GM23248 (cell line): ENCODE measurements at places on chromosomes 5 and 9. TPM values are rescaled to one million over a fixed set of nuclear protein-coding genes. Genes with fewer than 3 reads are reported as not detected.

The GMCL2 gene
- total RNA-seq: not detected in 2 replicates

The RGS3 gene
- 44.5 and 58.0 TPM in 2 replicates for total RNA-seq

The HNRNPA0 gene
- total RNA-seq: 12.2 and 15.0 TPM in 2 replicates

The SERF1A gene
- total RNA-seq: 15.3 and 16.2 TPM in 2 replicates

The PCDHA10 gene
- total RNA-seq: 0.11 and 0.13 TPM in 2 replicates

The F2RL1 gene
- total RNA-seq: 1.4 and 2.7 TPM in 2 replicates

The TRIM36 gene
- total RNA-seq: 0.13 TPM in 1 of 2 replicates, not detected in the other

The ZNF483 gene
- 0.25 and 0.32 TPM in 2 replicates for total RNA-seq

DNA sequence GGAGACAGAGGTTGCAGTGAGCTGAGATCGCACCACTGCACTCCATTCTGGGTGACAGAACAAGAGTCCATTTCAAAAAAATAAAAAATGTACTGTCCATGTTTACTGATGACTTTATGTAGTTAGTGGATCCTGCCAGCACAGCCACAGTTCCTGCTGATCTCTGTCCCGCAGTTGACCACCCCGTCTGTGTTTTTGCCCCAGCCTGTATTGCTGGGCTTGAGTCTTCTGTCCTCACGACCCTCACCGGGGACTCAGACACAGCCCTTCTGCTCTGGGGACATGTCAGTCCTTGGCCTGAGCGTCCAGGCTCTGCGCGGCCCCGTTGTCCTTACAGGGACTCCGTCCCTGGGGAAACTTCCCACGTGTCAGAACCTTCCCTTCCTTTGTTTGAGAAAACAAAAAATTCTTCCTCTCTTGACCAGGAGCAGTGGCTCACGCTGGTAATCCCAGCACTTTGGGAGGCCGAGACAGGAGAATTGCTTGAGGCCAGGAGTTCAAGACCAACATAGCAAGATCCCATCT is 14.5 kb downstream of the SURF6 start:
- no peak overlapping the region for H3K27ac ChIP-seq
- no peaks in the 10 kb centered on the region for H3K36me3 ChIP-seq
- no peaks in the 10 kb centered on the region for H3K4me1 ChIP-seq
- no peak overlapping the region for H3K4me3 ChIP-seq
- H3K27me3 ChIP-seq: no peaks in the 10 kb centered on the region; the same call in 1 of the 2 replicates

DNA sequence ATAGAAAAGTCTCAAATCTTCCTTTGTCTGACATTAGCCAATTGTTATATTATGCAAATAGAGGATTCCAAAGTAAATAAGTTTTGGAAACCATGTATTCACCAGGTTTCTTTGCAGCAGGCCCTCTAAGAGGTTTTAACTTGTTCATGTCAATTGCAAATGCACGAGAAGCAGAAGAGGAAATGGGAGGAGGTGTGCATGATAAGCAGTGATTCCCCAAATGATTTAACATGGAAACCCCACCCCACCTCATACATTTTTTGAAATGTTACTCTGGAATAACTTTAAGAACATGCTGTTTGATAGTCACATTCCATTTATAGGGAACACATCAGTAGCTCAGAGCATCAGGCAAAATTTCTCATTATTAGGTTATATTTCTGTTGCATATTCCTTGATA is 190.7 kb downstream of the DOCK8 start:
- H3K4me3 ChIP-seq: no peak overlapping the region
- H3K27ac ChIP-seq: no peak overlapping the region
- H3K36me3 ChIP-seq: no peaks in the 10 kb centered on the region
- no peak for DNase-seq
- no peaks in the 10 kb centered on the region; the same call in 1 of the 2 replicates for H3K27me3 ChIP-seq

DNA sequence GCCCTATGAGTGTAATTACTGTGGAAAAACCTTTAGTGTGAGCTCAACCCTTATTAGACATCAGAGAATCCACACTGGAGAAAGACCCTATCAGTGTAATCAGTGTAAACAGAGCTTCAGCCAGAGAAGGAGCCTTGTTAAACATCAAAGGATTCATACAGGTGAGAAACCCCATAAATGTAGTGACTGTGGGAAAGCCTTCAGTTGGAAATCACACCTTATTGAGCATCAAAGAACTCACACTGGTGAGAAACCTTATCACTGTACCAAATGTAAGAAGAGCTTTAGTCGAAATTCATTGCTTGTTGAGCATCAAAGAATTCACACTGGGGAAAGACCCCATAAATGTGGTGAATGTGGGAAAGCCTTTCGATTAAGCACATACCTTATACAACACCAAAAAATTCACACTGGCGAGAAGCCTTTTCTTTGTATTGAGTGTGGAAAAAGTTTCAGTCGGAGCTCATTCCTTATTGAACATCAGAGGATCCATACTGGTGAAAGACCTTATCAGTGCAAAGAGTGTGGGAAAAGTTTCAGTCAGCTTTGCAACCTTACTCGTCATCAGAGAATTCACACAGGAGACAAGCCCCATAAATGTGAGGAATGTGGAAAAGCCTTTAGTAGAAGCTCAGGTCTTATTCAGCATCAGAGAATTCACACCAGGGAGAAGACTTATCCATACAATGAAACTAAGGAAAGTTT is 9.9 kb downstream of the ZNF189 start:
- no peak overlapping the region for H3K4me3 ChIP-seq
- DNase-seq: no peak
- H3K36me3 ChIP-seq: peaks cover 70% of the 10 kb centered on the region
- H3K27me3 ChIP-seq: no peaks in the 10 kb centered on the region
- H3K4me1 ChIP-seq: no peaks in the 10 kb centered on the region

DNA sequence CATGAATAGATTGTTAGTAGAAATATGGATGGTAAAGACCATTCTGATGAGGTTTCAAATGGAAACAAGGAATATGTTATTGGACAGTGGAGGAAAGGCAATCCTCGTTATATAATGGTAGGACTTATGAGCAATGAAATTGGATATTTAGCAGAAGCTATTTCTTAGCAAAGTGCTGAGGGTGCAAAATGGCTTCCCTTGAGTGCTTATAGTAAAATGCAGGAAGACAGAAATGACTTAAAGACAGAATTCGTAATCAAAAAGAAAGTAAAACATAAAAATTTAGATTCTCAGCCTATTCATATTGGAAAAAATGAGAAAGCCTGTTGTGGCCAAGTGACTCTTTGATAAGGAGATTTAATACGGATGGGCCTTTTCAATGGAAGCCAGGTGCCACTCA is 102.1 kb upstream of the ADRA1B start:
- no peaks in the 10 kb centered on the region for H3K27me3 ChIP-seq
- H3K36me3 ChIP-seq: no peaks in the 10 kb centered on the region
- 0 out of 2 replicates have a peak, but pooled peaks cover 6% of the 10 kb centered on the region for H3K4me1 ChIP-seq
- no peak for DNase-seq
- H3K4me3 ChIP-seq: no peak overlapping the region

DNA sequence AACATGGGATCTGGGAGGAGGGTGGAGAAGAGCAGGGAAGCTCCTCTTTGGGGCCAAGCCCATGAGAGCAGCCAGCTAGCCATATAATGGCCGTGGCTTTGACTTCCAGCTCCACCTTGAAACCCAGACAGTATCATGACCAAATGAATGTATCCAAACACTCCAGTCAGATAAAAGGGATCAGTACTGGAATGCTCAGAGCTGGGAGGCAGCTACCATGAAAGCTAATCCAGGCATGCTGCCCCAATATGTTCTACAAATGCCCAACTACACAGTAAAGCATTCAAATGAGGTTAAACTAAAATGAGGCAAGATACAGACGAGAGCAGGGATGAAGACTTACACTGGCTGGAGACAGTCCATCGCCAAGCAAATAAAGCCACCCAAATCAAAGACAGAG is 69.4 kb downstream of the FRMD3 start:
- H3K4me3 ChIP-seq: no peak overlapping the region
- no peaks in the 10 kb centered on the region for H3K27me3 ChIP-seq
- peaks cover 25% of the 10 kb centered on the region for H3K4me1 ChIP-seq
- H3K27ac ChIP-seq: no peak overlapping the region
- no peaks in the 10 kb centered on the region for H3K36me3 ChIP-seq

DNA sequence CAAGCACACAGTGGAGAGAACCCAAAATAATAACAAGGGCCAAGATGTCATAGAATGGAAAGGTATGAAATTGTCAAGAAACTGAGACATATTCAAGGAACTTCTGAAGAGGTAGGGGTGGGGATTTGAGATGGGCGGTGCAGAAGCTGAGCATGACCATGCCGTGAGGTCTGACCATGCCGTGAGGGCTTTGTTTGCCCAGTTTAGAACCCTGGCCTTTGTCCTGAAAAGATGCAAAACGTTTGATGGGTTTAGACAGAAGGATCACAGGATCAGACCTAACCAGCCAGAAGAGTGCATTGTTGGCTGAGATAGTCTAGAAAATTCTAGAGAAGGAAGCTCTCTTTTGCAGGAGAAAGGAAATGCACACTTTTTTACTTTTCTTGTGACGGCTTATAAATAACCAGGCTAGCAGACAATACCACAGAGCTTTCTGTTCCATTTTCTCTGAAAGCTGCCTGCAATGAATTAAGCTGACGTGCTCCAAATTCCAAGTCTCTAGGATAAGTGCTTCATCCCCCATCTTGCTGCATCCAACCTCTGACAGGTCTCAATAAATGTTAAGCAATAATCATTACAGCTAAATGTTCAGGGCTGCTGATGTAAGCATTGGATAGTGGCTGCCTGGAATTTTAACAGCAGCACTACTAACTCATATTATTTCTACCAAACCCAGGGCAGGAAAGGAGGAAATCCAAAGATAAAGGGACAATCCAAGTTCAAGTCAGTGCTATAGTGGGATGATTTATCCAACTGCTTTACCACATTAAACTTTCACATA is 110.9 kb upstream of the IL6ST start:
- no peak overlapping the region for H3K27ac ChIP-seq
- peak; percentile 1 for DNase-seq
- peaks cover 5% of the 10 kb centered on the region for H3K4me1 ChIP-seq
- H3K4me3 ChIP-seq: no peak overlapping the region

- H3K36me3 ChIP-seq: no peaks in the 10 kb centered on the region
- H3K4me3 ChIP-seq: no peak overlapping the region
- H3K27me3 ChIP-seq: no peaks in the 10 kb centered on the region
- no peak for DNase-seq
- no peaks in the 10 kb centered on the region for H3K4me1 ChIP-seq
Measured at GRCh38 chr5:93340881-93341280, 240.1 kb downstream of the NR2F1-AS1 start.
